HAP-1 (cell line): ENCODE measurements at places on chromosomes 12 and 14.
A peak's percentile ranks its signal among the peaks of the same experiment; 100 is the strongest.

GRCh38 chr14:31027847-31028246 lies 1.7 kb upstream of the STRN3 start:
- no peak for DNase-seq

- DNase-seq = no peak
These were observed 316.2 kb downstream of the NPAS3 start for GRCh38 chr14:33254861-33255395.

DNA sequence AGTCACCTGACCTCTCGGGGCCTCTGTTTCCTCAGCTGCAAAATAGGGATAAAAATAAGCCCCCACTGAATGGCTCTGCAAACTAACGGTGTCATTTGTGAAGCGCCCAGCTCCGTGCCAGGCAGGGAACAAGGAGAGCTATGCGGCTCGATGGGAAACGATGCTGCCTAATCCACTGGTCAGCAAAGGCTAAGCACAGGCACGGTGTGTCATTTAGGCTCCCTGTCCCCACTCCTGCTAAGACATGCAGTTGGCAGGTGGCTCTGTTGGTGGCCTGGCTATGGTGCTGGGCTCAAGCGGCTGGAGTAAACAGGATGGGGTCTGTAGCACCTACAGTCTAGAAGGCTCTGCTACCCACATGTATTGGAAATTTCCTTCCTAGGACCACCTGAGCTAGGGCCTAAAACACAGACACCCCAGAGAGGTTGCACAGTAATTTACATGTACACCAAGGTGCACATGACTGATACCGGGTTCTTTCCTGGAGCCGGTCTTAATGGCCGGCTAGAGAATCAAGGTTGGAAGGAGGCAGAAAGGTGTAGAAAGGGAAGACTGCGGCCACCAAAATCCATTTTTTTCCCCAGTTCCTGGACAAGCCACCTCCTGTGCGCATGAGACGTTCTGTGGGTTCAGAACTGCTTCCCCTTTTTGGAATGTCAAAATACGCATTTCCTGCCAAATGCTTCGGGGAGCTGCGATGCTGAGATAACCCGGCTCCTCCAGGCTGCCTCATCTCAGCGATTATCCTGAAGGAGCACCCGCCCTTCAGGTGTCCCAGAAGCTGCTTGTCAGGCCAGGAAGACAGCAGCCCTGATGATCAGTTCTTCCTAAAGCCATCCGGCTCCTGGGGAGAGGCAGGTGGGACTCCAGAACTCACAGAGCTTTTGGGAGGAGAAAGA lies 1.0 kb downstream of the CACNA2D4 start:
- no peak for DNase-seq

GRCh38 chr12:13970803-13971202 lies 10.6 kb downstream of the GRIN2B start:
- no peak for DNase-seq

- DNase-seq = no peak
These were observed 11.7 kb upstream of the DAAM1 start for GRCh38 chr14:59176765-59177164.

DNA sequence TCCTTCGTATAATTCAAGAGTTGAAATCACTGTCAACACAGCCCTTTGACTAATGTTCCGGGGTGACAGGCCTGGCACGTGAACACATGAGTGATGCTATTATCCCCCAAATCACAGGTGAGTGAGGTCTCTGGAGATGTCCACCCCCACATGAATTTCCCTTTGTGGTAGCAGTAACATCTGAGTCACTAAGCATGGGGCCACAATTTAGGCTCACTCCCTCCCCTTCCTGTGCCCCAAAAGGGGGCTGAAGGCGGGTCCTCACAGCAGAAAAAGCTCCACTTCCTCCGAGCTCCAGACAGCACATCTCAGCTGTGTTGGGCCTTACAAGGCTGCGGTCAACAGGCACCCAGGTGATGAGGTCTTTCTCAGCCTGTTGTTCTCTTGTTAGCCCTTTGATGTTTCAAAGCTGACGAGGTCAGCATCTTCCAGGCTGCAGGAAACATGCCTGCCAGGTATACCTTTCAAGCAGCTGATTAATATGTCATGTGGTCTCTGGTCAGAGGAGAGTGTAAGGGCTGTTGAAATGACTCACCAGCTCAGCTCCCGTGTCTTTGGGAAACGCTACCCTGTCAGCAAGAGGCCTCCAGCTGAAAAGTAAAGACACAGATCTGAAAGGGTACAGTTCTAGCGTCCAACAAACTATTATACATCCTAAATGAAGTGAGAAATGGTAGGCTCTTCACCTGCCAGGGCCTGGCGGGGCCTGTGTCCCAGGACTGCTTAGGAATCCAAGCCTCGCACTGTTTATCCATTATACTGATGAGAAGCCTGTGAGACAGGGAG lies 107.3 kb downstream of the ZFP36L1 start:
- no peak for DNase-seq

GRCh38 chr12:6084969-6085450 lies 39.5 kb downstream of the VWF start:
- no peak for DNase-seq

GRCh38 chr12:125228519-125229260 lies 163.5 kb downstream of the AACS start:
- no peak for DNase-seq

DNA sequence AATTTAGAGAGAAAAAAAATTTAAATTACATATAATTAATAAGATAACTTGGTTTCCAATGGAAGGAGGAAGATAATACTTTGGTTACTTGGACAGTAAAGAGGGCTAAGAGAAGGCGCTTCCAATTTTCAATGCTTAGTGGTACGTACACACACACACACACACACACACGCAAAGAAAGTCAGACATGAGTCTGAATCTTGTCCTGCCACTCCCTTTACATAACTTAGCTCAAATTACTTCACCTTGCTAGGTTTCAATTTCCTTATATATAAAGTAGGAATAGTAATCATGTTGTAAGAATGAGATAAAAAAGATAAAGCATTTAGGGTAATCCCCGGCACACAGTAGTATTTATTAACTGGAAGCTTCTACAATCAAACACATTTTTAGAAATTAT lies 39.7 kb upstream of the VCPKMT start:
- DNase-seq = no peak

GRCh38 chr12:126087692-126088091 lies 1022.5 kb downstream of the AACS start:
- no peak for DNase-seq

DNA sequence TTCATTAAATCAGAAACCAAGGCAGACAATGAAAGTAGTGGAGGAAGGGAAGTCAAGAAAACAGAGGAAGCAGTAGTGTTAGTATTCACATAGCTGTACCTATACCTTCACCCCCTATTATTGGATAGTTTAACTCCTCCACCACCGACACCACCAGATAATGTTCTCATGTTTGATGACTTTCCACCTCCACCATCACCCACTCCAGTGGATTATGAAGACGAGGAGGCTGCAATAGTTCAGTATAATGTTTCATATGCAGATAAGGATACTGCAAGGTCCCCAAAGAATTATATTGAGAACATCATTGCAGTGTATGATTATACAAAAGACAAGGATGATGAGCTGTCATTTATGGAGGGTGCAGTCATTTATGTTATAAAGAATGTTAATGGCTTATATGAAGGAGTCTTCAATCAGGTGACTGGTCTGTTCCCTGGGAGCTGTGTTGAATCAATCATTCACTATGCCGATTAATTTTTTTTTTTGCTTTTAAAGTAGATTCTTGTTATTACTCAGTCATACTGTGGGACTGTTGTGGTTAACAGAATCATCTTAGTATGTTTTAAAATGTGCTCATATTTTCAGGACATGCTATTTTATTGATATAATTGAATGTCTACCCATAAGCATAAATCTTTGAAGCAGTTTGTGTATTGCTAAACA lies 32.2 kb upstream of the KTN1 start:
- DNase-seq = no peak

DNA sequence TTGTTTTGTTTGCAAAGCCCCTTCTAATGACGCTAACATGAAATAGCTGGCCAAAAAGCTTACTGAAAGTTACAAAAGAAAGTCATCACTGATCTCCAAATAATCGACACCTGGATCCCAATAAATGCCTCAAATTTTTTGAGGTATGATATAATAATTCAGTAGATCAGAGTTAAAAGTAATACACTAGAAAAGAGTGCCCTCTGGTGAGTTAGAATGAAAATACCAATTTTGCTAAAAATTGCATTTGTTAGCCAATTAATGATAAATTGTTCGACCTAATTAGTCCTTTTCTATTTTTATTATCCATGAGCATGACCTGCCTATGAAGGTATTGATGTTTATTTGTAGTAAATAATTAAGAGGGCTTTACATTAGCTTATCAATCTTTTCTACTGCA lies 78.6 kb downstream of the CEP128 start:
- no peak for DNase-seq

GRCh38 chr14:92316937-92317336 lies 6.0 kb upstream of the SLC24A4 start:
- no peak for DNase-seq

- no peak for DNase-seq
These were observed 114.0 kb downstream of the RPAP3 start for GRCh38 chr12:47591795-47592194.

DNA sequence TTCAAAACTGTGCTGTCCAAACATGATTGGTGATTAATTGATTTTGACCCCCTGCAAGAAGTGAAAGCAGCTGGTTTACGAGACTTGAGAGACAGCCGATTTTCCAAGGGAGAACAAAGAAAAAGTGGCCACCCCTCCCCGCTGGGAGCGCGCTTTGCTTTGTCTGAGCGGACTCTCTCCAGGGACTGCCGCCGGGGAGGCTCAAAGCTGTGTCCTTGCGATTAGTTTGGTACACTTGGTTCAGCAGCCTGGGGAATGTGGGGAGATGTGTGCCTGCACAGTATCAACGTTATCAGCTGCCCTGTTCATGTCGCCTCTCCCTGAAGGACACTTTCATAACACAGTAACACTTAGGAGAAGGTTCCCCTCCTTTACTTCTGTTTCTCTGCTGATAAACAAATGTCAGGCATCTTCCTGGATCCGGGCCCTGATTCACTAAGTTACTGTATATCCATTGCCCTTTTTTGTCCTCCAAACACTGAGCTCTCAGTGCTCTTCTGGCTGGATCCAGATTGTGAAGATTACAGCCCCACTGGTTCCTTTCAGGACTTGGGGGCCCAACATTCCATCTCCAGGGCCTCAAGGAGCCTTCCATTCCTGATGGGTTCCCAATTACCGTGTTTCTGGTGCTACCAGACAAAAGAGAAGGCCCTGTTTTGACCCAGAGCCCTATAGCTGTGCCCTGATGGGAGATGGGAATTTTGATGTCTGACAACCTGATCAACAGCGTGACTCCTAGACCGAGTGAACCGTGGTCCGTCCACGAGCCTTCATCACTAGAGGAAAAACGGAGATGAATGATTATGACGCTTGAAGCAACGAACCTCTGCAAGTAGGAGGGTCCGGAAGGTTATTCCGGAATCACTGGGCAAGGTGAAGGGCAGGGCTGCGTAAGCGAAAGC lies 31.7 kb upstream of the TUBA1C start:
- peak; percentile 96 for DNase-seq

- DNase-seq = peak; percentile 38
These were observed 51.1 kb upstream of the CRACR2A start for GRCh38 chr12:3803865-3804472.

DNA sequence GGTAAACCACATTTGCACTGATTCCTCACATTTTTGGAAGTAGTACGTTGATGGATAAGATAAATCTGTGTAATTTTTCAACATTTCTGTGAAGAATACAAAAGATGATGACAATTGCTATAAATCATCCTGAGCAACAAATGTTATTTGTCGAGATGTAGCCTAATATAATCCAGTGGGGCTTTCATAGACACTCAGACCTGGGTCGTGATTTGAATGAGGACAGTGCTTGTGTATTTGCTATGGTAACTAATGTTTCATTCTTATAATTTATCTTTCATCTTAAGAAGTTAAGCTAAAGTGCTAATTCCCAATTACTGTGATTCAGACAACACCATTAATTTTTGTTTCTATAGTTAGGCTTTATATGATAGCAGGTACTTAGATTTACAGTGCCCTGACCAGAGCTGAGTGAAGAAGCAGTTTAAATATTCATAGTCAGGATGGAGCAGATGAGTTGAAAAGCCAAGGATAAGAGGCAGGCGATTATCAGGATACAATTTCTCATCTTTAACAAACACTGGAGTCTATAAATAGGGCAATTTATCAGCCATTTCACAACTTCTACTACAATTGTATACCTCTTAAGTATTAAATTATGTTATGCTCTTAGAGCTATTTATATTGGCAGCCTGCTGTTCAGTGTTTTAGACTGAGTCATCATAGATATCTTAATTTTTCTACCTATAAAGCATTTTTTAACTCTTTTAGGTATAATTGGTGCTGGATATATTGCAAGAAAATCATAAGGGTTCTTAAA lies 359.9 kb downstream of the TRHDE start:
- DNase-seq = no peak

DNA sequence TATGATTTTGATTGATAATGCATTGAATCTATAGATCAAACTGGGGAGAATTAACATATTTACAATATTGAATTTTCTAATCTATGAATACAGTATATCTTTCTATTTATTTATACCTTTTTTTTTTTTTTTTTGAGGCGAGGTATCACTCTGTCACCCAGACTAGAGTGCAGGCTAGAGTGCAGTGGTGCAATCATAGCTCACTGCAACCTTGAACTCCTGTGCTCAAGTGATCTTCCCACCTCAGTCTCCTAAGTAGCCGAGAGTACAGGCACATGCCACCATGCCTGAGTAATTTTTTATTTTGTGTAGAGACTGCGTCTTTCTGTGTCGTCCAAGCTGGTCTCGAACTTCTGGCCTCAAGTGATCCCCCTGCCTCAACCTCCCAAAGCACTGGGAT lies 20.4 kb downstream of the LTBR start:
- DNase-seq = no peak

DNA sequence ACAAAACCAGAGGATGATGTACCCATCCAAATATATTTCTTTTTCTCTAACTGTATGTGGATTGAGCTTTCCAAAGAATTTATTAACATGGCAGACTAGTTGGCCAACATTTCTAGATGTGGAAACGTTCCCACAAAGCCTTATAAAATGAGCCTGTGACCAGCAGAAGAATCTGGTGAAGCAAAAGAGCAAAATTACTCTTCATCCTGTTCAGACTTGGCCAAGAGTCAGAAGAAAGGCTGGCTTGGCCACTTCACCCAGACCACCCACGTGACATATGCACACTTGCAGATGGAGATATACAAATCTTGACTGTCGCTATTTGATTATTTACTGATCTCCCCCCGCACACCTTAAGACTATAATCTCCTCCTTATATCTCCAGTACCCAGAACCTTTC lies 96.7 kb downstream of the NUAK1 start:
- no peak for DNase-seq
